ENCODE measurements at places on chromosomes 16 and 17.

GRCh38 chr16:8611122-8611521, 10.4 kb upstream of the METTL22 start:
- DNase-seq = no peak

- no peak for DNase-seq
Observed at GRCh38 chr17:44389723-44390202, 314 bp upstream of the ITGA2B start.

DNA sequence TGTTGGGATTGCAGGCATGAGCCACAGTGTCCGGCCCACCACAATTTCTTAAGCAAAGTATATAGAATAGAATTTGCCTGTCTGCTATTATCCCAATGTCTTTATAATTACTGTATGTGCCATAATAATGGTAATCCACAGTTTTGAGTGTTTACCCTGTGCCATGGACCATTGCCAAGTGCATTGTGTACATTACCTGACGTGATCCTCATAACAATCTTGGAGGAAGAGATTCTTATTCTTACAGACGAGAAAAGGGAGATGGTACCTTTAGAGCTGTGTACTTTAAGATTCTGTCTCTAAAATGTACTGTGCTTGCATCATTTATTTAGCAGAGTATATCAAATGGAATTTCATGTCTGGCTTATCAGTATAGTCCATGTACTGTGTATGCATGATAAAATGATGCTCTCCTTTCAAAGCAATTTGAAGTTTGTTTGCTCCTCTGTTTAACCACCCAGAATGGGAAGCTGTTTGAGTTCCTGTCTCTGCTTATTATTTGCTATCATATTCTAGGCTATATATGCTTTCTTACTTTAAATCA, 13.8 kb upstream of the CDR2 start:
- DNase-seq = no peak

DNA sequence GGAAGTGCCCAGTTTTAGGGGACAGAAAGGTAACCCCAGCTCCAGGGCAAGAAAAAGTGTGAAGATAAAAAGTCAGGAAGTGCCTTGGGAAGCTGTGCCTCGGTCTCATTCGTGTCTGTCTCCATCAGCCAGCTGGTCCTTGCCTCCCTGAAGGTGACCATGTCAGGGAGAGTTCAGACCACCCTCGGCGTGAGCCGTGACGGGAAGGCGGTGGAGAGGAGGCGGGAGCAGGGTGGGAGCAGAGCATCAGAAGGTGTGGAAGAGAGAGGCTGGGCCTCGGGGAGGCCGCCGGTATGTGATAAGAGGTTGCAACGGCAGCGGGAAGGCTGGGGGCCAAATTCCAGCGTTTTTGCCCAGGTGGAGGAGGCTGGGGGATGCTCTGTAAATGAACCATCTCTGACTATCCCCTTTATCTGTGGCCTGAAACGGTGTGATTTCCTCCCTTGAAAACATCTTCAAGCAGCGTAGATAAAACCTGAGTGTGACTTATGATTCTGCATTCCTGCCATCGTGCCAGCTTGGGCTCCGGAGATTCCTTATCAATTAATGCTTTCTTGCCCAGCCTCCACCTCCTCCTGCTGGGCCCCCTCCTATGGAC, 251.8 kb downstream of the IRF8 start:
- no peak for DNase-seq

- no peak for DNase-seq
Observed at GRCh38 chr17:37098910-37099664, 150.3 kb downstream of the AATF start.

- DNase-seq = no peak
Observed at GRCh38 chr17:41864498-41864835, 756 bp downstream of the KLHL11 start.

GRCh38 chr17:61157246-61157886, 242.3 kb upstream of the TBX2 start:
- no peak for DNase-seq

- DNase-seq = no peak
Observed at GRCh38 chr17:8121681-8122421, 2.1 kb downstream of the HES7 start.

GRCh38 chr16:11256661-11257130, 692 bp upstream of the SOCS1 start:
- no peak for DNase-seq

DNA sequence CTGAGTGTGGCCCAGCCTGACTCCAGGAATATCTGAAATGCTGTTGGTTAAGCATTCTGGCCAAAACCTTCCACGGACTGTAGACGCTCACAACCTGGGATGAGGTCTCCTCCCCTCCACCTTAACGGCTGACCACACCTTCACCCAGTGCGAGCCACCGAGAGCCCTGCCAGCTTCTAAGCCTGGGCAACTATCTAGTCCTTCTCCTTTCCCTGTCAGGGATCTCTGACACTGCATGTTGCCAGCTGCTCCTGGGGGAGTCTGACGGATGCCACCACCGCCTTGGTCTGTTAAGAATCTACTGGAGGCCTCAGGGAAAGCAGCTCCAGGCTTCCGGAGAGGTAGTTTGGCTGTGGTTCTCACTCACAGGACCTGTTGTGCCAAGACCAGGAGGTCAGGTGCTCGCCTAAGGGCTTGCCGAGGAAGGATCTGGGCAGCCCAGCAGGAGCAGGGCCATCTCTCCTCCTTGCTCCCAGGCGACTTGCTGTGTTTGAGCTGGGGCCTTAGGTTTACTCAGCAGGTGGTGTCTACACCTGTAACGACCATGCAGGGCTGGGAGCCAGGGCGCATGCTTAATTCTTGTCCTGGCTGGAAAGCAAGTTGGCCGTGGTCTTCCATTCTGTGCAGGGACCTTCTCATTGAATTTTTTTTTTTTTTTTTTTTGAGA, 111.8 kb downstream of the NTN1 start:
- DNase-seq = no peak

- DNase-seq = no peak
Observed at GRCh38 chr16:65624229-65624628, 502.4 kb upstream of the CDH11 start.

GRCh38 chr17:82592767-82593589, 55.3 kb downstream of the WDR45B start:
- no peak for DNase-seq

DNA sequence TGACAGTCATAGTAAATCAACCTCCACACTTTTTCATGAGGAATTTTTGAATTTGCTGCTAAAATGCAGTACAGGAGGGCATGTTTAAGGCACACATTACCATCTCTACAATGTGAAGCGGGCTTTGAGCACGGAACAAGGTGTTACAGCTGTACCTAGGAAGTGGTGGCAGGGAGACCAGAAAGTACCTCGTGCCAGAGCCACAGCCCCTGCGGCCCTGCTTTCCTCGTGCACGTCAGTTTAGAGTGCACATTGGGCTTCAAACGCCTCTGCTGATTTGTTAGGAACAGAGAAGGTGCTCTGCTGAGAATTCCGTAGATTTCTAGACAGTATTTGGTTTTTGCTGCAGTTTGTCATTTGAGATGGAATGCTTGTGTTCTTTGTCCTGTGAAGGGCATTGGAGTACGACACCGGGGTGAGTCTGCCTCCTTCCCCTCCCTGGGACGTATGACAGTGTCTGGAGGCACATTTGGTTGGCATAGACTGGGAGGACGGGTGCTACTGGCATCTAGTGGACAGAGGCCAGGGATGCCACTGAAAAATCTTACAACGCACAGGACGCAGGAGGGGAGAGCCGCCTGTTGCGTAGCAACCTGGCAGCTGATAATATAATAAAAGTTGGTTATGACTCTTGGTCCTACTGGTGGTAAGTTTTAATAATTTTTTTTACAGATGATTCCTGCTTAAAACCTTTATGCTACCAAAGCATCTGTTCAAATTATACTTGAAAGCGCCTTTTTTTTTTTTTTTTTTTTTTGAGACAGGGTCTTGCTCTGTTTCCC, 9.1 kb downstream of the FOXK2 start:
- DNase-seq = no peak

- no peak for DNase-seq
Observed at GRCh38 chr16:88967830-88968588, 9.0 kb downstream of the CBFA2T3 start.

DNA sequence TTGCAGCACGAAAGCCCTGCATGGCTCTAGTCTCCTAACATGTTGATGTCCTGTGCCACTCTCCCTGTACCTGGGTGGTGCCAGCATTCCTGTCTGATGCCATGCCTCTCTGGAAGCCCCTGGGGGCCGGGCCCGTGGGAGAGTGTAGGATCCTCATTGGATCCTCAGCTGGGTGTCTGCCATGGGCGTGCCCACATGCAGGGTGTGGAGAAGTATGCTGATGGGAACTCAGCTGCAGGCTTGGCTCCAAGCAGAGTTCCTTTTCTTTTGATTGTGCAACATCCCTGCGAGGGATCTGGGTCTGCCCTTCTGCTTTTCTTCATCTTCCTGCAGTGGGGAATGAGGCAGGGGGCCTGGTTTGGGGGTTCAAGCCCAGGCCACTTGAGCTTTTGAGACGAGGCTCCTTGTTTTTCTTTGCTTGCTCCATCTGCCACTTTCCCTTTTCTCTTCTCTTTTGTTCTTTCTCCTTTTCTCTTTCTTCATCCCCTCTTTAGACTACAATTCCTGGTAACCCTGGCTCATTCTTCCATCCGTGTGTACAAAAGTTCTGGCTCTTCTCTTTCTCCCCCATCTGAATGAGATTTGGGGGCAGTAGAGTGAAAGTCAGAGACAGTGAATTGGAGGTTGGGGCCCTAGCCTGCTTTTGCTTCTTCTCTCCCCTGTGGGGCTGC, 32.9 kb downstream of the KSR1 start:
- no peak for DNase-seq

DNA sequence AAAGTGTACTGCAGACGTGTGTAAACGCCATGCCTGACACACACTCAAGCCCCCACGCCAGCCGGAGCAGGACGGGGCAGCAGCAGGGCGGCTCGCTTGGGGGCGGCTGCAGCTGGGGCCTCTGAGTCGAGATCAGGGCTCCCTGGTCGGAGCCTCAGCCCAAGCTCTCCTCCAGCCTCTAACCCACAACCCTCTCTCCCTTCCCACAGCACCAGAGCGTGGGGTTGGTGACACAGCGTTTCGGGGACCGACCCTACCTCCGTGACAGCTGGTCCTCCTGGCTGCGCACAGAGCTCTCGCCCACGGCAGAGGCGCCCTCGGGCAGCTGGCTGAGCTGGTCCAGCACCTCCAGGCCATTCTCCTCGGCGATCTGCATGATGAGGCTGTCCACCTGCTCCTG, 11.2 kb downstream of the CHMP1A start:
- no peak for DNase-seq

DNA sequence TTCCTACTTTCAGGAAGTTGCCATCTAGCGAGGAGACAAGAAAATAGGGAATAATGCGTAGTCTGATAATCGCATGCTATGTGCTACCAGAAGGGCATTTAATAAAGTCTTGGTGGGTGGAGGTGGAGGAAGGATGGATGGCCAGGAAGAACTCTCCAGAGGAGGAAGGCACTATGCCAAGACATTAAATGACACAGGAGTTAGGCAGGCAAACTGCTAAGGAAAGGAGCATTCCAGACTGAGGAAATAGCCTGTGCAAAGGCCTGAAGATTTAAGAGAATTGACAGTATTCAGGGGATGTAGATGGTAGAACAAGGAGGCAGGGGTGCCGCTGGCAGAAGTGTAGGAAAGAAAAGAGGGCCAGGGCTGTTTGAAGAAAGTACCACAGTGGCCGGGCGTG, 19.3 kb upstream of the ARHGAP44 start:
- no peak for DNase-seq

DNA sequence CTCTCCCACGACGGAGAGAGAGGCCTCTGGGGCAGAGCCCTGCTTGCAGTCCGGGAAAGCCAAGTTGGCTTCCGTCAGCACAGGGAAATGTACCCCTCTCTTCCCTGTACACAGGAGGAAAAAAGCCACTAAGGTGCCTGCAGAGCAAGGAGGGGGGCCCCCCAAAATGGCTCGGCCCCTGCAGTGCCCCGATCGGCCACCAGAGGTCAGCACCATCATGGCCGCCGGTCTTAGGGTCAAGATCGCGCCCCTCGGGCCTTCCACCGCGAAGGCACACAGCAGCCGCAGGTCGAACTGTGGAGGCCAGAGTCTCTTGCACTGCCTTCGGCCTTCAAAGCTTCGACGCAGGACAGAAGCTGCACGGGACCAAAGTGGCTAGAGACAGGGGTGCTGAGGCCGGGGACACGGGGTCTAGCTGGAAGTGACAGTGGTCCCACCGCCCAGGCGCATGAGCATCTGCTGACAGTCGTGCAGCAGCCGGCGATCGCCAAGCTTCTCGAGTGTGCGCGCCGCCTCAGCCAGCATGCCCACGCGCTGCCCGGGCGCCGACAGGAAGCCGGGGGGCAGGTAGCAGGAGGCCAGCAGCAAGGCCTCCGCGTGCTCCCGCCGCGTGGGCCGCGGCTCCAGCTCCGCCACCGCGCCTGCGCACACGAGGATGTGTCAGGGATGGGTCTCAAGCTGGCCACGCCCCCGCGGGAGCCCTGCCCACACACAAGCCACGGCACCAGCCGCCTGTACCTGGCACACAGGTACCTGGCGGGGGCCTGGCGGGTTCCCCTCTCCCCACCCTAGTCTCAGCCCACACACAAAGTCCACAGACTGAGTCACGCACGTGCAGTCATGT, 24.4 kb downstream of the SREBF1 start:
- DNase-seq = peak; percentile 49
